Hematopoietic multipotent progenitor cell treated with erythropoietin and hydrocortisone succinate and interleukin-3 and kit ligand, for 17 days (in vitro differentiated cells): ENCODE measurements at places on chromosomes 11 and 22.
A peak's percentile ranks its signal among the peaks of the same experiment; 100 is the strongest.

DNA sequence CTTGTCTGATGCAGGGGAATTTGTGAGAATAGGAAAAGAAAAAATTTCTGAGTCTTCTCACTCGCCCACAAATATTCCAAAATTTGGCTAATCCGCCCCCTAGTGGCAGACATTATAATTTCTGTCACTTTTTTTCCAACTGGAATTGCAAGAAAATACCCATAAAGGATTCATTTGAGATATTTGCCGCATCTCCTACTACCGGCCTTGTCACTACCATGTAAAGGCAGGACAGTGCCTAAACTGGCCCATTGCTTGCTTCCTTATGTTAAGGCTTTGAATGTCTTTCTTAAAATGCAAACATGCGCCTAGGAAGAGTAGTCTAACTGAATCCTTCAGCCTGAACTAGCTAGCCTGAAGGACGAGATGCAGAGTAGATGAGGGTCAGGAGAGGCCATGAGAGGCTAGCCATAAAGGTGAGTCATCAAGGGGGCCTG lies 9.3 kb upstream of the CEP295 start:
- peak; percentile 47 for DNase-seq

- no peak for DNase-seq
These were observed 52.7 kb upstream of the CHRM4 start for GRCh38 chr11:46444305-46444704.

DNA sequence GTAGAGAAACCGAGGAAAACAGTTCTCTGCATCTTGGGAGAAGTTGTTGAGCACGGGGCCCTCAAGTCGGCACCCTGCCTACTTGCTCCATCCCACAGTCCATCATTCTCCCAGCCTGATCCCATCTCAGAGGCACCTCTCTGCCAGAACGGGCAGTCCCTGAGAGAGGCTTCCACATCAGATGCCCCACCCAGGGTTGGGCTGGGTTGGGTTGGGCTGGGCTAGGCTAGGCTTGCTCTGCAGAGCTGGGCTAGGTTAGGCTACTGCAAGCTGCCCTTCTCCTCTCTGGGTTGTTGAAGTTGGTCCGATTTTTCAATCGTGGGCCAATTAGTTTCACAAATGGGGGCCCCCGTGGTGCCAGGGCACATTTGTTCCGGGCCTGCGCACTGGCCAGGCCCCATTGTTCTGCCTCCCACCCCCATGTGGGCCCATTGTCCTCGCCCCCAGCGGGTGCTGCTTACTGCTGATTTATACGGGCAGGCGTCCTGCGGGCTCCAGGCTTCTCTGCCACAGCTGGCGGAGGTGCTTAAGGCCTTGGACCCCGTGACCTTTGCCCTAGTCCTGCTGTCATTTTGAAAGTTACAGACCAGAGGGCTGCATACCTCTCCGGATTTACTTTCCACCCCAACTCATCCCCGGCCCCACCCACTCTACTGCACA lies 63.7 kb upstream of the NNMT start:
- DNase-seq = no peak

- peak; percentile 64 for DNase-seq
These were observed 33.2 kb upstream of the CAVIN3 start for GRCh38 chr11:6353367-6353987.

DNA sequence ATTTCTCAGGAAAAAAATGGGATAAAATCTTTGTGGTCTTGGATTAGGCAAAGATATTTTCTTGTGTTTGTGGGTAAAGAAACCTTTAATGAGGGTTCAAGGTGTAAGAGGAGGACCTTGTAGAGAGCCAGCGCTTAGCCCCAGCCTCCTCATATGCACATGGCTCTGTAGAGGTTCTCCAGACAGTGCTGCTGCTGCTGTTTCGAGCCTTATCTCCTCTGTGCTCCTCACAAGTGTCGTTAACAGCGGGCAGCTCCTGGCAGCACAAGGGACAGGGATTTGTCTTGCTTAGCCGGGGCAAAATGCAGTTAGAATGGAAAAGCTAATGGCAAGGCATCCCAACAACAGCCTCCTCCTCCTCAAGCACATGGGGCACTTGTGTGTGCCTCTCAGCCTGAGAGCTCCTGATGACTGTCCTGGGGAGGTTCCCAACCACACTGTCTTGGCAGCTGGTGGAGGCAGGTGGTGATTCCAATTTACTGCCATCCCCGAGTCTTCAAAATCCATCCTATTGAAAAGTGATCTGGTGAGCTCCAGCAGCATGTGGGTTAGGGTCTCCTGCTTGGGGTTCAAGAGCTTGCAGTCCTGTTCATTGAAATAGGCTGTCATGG lies 7.6 kb upstream of the MSANTD2 start:
- DNase-seq = no peak

GRCh38 chr11:120131941-120132644 lies 5.8 kb downstream of the TRIM29 start:
- no peak for DNase-seq

DNA sequence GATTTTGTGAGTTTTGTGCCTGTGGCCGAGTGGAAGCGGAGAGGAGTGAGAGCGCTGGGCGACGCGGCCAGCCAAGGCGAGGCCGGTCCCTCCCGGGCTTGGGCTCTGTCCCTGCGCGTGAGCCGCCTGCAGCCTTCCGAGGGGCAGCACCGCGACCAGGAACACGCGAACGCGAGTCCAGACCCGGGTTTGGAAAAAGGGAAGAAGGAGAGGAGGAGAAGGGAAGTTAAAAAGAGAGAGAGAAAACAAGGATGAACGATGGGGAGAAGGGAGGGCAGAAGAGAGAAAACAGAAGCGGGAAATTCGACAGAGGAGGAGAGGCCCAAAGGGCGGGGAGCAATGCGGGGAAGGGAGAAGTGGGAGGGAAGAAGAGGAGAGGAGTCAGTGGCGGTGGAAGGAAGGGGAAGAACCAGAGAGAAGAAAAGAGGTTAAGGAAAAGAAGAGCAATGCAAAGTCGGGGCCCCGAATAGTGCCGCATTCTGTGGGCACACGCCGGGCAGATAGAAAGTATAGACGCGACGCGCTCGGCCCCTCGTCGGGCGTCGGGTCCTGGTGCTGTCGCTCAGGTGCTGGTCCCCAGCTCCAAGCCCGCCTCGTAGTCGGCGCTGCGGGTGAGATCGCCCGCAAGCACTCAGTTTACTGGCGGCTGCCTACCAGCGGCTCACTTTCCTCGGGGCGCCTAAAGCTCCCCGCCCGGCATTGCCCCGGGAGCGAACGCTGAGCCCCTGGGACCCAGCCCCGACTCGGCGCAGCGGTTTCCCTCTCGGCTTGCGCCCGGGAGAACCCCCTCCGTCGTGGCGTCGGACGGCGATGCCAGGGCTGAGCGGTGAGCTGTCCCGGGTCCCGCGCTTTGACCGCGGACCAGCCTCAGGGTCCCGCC lies 2.8 kb upstream of the BARX2 start:
- no peak for DNase-seq

DNA sequence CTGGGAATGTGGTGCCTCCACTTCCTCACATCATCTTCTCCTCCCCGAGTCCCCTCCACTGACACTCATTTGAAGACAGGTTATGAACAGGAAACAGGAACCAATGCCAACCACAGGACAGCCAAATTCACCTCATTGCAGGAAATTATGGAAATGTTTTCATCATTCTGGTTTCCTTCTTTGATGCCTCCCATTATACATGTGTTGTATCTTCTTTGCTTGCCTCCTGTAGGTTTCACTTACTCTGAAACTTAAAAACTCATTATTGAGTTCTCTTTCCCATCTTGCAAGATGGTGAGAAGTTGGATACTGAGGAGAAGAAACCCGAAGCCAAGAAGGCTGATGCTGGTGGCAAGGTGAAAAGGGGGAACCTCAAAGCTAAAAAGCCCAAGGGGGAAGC lies 108.5 kb downstream of the PHF21B start:
- DNase-seq = no peak

GRCh38 chr11:26846227-26846626 lies 124.4 kb upstream of the SLC5A12 start:
- DNase-seq = no peak

DNA sequence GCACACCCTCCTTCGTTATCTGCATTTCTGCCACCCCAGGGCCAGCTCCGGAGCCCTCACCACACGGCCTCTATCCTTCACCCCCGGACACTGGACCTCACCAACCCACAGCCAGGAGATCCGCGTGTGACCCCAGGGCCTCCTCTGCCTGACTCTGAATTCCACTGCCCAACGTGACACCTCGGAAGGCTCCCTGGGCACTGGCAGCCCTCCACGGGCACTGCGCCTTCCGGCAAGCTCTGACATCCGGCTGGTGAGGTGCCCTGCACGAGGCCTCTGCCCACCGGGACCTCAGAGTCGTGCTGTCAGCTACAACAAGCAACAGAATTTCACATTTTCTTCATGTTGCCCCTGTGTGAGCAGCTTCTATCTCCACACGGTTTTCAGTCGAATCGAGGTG lies 148.3 kb downstream of the CRYBB2 start:
- DNase-seq = no peak

DNA sequence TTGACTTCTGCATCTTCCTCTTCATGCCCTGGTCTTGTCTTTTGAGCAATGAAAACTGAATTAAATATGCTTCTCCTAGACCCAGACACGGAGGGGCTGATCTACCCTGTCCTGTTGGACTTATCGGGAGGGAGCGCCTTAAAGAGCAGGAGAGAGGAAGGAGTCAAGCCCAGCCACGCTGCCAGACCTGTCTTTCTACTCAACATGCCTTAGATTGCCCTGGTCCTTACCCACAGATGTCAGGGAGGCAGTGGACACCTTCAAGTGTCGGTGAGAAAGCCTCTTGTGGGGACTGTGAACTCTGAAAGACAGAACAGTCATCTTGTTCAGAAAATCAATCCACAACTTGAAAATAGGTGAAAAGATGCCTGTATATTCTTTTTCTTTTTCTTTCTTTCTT lies 61.8 kb downstream of the IRAG1 start:
- DNase-seq = no peak

- no peak for DNase-seq
These were observed 372.7 kb upstream of the FAT3 start for GRCh38 chr11:91851908-91852307.

DNA sequence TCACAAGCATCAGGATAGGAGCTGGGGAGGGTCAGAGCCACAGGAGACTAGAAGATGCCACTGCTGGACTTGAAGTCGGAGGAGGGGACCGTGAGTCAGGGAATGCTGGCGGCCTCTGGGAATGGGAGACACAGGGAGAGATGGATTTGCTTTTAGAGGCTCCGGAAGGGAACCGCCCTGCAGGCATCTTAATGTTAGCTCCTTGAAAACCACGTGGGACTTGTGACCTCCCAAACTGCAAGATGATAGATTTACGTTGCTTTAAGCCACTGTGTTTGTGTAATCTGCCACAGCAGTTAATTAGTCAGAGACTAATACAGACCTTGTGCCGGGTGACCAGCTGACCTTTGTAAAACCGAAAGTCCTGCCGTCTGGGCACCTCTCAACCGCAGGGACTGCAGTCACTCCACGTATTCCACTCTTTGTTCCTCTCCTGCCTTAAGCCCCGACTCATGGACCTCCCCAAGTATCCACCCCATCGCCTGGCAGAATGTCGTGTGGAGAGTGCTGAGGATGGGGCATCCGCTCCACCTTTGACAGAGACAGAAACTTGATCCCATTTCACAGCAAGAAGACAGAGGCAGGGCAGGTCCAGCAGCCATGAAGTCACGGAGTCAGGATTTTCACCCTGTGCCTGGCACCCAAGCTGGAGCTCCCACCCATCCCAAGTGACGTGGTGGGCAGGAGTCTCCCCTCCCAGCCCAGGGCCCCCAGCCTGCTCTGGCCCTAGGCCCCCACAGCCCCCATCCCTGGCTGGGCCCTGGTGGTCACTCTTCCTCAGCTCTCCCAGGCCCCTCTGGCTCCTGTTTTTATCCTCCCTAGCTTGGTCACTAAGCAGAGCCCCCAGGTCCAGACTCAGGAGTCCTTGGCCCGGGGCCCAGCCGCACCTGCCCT lies 19.4 kb upstream of the CTSD start:
- no peak for DNase-seq

DNA sequence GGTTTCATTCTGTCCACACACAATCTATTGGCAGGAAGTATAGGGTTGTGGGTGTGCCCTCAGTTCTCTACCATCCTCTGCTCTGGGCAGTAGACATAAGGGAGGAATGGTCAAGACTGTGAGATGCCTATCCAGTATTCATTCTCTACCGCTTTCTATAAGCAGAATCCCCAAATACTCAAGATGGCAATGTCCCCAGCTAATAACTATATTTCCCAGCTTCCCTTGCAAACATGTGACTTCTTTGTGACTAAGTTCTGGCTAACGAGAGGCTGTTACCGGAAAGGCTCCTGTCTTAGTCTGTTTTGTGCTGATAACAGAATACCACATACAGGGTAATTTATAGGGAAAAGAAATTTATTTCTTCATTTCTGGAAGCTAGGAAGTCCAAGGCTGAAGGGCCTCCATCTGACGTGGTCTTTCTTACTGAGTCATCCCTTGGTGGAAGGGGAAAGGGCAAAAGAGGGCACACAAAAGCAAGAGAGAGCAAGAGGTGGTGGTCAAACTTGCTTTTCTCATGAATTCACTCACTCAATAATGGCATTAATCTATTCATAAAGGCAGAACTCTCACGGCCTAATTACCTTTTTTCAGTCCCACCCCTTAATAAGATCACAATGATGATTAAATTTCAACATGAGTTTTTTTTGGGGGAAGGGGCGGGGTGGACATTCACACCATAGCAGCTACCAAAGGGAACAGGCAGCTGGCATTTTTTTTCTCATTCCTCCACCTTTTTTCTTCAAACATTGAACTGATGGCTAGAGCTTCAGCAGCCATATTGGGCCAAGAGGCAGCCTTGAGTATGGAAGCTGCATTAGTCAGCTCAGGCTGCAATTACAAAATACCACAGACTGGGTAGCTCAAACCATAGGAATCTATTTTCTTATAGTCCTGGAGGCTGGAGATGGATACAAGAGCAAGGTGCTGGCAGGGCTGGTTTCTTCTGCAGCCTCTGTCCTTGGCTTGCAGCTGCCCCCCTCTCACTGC lies 109.7 kb upstream of the OR9Q1 start:
- DNase-seq = no peak

GRCh38 chr22:26660961-26661578 lies 3.7 kb downstream of the MIAT start:
- no peak for DNase-seq

GRCh38 chr11:100955318-100955717 lies 174.3 kb downstream of the PGR start:
- no peak for DNase-seq

- no peak for DNase-seq
These were observed 1005.8 kb upstream of the CCDC90B start for GRCh38 chr11:84292006-84292405.

GRCh38 chr11:65217441-65218423 lies 36.0 kb downstream of the CAPN1 start:
- DNase-seq = no peak

GRCh38 chr22:31302006-31302405 lies 9.7 kb upstream of the PIK3IP1 start:
- no peak for DNase-seq

GRCh38 chr11:367956-368413 lies 1.3 kb upstream of the B4GALNT4 start:
- no peak for DNase-seq
